ENCODE measurements at places on chromosomes 5 and 9. TPM values are rescaled to one million over a fixed set of nuclear protein-coding genes. Genes with fewer than 3 reads are reported as not detected.
A peak's percentile ranks its signal among the peaks of the same experiment; 100 is the strongest.

- DNase-seq: no peak
Observed at GRCh38 chr5:141871870-141872269, 6.3 kb downstream of the PCDH1 start.

GRCh38 chr9:18009902-18010301 is 431.0 kb downstream of the SH3GL2 start:
- DNase-seq: no peak

DNA sequence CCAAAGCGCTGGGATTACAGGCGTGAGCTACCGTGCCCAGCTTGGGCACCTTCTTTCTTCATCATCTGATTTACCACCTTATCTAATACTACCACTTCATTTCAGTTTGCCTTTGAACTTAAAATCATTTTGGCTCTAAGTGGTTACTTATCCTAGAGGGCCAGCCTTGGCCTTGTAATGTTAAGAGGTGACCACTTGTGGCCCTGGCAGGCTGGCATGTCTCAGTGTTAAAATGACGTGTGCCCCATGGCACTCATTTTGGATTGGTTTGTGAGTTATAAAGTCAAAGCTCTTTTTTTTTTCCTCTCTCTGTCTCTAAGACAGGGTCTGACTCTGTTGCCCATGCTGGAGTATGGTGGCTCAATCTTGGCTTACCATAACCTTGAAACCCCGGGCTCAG is 17.8 kb downstream of the HABP4 start:
- no peak for DNase-seq

- no peak for DNase-seq
Observed at GRCh38 chr9:125341566-125341965, 79.9 kb downstream of the GAPVD1 start.

DNA sequence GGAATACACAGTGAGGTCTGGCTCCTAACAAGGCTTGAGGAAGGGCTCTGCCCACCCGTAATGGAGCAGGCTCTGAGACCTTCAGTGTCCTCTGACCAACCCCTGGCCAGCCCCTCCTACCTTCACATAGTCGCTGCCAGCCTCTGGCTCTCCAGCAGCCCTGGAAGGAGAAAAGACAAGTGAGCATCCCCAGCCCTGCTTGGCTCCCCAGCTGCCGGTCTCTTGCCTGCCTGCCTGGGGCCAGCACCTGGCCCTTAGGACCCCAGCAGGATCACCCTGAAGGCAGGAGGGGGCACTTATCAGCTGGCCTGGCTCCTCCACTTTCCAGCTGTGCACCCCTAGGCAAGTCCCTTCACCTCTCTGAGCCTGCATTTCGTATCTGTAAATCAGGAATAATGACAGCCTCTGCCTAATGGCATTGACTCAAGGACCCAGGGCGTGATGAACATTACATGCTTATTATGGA is 16.9 kb downstream of the SH2D3C start:
- DNase-seq: no peak

DNA sequence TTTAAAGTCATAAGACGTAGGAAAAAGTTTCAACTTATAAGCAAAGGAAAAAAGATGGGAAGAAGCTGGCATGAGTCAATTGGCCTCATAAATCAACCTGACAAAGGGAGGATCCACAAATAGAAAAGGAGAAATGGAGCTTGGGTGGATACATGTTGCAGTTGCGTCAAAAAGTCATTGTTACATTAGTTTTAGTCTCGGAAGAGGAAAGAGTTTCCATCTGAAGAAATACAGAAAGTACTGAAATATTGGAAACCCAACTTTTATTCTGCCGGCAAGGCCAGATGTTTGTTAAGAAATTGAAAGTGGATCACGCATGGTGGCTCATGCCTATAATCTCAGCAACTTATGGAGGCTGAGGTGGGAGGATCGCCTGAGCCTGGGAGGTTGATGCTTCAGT is 11.3 kb upstream of the TIMD4 start:
- no peak for DNase-seq

DNA sequence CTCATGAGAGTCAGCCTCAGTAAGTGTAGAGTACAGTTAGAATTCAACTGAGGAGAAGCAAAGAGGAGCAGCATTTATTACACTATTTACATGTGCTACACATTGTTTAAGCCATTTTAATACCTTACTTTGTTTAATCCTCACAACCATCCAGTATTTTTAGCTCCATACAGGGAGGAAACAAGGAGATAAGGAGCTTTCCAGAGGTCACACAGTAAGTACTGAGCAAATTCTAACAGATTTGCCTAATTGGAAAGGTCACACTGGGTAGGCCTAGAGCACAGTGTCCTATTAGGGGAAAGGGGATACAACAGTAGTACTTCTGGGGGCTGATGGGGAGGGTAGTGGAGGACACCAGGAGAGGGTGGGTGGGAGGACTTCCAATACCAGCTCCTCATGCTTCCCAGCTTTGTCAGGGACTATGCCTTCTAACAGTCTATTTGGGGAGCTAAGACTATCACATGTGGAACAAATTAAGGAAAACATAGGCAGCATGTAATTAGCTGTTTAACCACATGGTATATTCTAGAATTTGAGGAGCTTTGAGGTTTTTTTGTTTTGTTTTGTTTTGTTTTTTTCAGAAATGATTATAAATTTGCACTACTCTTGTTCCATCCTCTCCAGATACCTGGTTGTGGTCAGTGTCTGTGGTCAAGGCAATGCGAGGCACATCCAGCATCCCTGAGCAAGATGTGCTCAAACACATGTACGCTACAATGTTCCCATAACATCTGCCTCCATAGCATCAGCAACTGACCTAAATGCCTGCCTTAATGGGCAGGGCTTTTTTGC is 96.0 kb upstream of the SLC12A2 start:
- DNase-seq: no peak

DNA sequence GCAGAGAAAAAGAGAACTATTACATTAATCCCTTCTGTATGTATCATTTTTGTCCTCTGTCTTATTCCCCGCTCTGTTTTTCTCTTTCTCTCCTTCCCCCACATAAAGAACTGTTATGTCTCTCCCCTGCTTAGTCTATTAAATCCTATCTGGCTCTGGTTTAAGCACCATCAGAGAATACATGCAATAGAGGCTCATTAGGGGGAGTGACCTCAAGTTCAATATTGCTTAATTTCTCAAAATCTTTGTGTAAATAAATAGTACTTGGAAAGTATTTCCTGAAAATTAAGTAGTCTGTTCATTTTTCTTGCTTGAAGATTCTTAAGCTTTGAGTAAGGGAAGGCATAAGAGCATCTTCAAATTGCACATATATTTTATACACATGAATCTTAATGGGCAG is 41.2 kb upstream of the FAM174A start:
- DNase-seq: no peak

DNA sequence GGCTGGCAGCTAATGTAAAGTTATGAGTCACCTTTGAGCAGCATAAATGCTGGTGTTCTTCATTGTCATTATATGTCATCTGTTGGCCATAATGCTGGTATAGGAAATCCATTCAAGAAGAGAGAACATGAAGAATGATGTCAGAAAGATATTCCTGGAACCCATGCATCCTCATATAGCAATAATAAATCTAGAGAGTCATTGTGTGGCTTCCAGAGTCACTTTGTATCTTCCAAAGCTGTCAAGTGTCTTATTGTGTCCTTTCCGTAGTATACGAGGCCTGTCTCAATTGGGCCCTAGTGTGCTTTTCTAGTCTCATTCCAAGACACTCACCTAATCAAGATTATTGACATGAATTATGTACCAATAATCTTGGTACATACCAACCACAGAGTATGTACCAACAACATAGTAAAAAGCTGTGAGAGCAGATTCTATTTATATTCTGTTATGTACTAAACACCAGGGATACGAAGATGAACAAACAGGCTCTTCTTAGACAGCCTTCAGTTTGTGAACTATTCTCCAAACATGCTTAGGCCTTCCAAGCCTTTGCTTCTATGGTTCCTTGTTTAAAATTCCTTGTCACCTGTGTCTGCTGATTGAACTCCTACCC is 110.1 kb downstream of the ERCC6L2 start:
- DNase-seq: no peak

DNA sequence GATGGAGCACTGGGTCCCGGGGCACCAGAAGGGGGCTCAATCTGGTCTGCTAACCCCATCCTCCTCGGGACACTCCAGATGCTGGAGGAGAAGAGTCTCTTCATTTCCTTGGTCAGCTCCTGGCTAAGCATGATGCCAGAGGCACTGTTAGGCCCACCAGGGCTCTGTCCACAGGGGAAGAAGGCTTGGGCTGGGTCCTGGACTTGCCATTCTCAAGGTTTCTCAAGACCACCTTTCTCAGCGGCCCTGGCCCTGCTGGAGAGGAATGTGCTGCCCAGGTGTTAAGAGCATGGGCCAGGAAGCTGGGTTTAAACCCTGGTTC is 7.9 kb downstream of the SH2D3C start:
- no peak for DNase-seq

DNA sequence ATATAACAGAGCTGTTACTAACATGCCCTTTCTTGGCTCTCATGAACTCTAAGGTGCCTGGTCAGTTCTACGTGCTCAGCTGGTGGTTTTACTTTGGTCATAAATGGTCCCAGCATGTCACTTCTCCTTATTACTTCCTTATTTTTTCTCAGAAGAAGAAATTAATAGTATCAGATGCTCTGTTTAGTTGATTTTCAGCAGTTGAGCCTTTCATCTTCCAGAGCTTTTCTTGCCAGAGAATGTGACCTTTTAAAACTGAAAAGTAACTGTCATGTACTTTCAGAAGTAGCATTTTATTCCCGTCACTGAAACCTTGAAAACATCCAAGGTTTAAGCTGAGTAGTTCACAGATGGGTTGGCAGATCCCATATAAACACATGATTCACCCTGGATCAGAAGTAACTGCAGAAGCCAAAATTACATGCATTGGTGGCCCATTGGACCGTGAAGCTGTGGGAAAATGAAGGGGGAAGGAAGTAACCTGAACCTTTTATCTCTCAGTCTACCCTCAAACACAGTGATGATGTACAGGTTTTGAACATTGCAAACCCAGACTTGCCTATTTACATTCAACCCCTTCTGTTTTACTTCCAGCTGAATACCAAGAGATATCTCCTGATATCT is 50.5 kb downstream of the HACD4 start:
- peak; percentile 22 for DNase-seq

DNA sequence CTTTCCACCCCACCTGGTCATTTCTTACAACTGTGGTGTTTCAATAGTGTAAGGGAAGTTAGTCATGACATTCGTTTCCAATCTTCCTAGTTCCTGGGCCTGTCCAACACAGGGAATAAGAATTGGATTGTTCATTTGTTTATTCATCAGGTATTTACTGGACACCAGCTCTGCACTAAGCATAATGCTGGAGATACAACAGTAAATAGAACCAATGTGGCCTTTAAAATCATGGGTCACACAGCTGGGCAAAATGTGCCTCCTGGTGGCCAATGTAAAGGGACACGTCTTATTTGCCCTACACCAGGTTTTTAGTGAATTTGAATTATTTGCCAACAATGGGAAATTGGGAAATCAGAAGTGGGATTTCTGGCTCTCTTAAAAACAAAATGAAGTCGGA is 10.4 kb downstream of the ABLIM3 start:
- no peak for DNase-seq

GRCh38 chr5:146188358-146188757 is 5.9 kb upstream of the LARS1 start:
- DNase-seq: no peak

GRCh38 chr5:74963407-74963806 is 89.0 kb downstream of the GCNT4 start:
- DNase-seq: no peak

DNA sequence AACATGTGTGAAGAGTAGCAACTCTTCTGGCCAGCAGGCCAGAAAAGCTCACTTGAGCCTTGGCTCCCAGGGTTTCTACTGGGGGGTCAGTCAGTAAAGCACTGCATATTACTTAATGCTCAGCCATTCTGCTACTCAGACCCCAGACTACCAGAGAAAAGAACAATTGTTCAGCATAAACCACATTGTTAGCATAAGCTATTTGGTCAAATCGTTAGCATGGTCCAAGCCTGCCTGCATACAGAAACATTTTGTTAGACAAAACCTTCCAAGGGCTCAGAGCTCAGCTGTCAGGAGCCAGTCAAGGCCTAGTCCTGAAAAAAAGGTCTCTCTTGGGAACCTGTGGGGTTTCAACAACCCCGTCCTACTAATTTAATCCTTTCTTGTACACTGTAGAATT is 449.3 kb downstream of the PRR16 start:
- DNase-seq: no peak

DNA sequence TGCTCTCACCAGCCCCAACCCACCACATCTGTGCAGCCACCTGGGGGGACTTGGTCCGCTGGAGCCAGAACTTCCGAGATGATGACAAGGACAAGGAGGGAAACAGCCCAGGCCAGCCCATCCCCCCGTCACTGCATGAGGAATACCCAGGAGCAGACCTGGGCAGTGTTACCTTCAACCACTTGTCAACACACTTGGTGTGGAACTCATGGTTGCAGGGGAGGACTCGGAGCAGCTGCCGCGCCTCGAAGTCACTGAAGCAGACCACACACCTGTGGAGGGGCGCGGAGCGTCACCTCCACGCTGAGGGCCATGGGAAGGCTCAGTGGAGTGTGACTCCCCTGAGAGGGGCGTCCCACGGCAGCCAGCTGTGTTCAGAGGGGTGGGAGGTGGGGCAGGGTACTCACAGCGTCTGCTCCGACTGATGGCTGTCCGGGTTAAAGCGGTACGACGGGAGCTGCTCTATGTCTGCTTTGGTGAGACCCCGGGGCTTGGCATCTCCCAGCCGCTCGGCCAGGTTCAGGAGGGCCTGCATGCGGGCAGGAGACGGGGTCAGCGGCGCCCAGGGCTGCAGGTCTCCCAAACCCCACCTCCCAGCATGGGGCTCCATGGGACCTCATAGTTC is 8.0 kb downstream of the RNF44 start:
- no peak for DNase-seq

- DNase-seq: no peak
Observed at GRCh38 chr5:87268970-87269377, 1.3 kb downstream of the RASA1 start.

GRCh38 chr9:114098936-114099668 is at the start of gene KIF12:
Gene KIF12 (minus strand): TSS chr9:114099292. CDS start chr9:114099276, 16 bp downstream.
- peak; percentile 88 for DNase-seq

DNA sequence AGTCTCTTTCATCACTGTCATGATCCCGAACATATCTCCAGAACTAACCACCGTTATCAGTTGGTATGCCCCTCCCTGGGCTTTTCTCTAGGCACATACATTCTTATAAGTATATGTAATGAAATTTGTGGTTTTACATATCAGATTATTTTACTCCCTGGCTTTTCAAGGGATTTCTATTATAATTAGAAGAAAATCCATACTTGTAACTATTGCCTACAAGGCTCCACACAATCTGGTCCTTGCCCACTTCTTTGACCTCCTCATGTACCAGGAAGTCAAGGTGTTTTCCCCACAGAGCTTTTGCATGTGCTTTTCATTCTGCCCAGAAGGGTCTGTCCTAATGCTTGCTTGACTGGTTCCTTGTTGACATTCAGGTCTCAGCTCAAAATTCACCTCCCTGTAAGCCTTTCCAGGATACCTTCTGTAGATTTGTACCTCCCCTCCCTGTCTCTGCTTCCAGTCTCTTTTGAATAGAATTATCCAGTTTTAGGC is 33.6 kb upstream of the HSD17B4 start:
- DNase-seq: no peak

- no peak for DNase-seq
Observed at GRCh38 chr9:100108559-100108958, 9.5 kb downstream of the INVS start.

GRCh38 chr5:115190388-115190787 is 20.7 kb upstream of the TRIM36 start:
- DNase-seq: no peak

The CCDC171 gene
- 4.0 TPM for total RNA-seq

The NEURL1B gene
- total RNA-seq: 27.9 TPM

The OR1L8 gene
- total RNA-seq: not detected

The ISL1 gene
- total RNA-seq: not detected

The EIF4E1B gene
- not detected for total RNA-seq

The PDCD1LG2 gene
- total RNA-seq: 0.95 TPM

The CMBL gene
- total RNA-seq: 90.1 TPM

The GNG10 gene
- 26.0 TPM for total RNA-seq

The SLC9A3 gene
- total RNA-seq: 537 TPM

Data from mucosa of gallbladder (tissue), 1 donor.